ENCODE measurements at places on chromosomes 5 and 9.
A peak's percentile ranks its signal among the peaks of the same experiment; 100 is the strongest.

- no peak for DNase-seq
These were observed 54.1 kb upstream of the ABL1 start for GRCh38 chr9:130780865-130781504.

- DNase-seq: no peak
These were observed 150.7 kb upstream of the IRX2 start for GRCh38 chr5:2902186-2902585.

- DNase-seq: no peak
These were observed 2.6 kb downstream of the EBF1 start for GRCh38 chr5:159096924-159097783.

DNA sequence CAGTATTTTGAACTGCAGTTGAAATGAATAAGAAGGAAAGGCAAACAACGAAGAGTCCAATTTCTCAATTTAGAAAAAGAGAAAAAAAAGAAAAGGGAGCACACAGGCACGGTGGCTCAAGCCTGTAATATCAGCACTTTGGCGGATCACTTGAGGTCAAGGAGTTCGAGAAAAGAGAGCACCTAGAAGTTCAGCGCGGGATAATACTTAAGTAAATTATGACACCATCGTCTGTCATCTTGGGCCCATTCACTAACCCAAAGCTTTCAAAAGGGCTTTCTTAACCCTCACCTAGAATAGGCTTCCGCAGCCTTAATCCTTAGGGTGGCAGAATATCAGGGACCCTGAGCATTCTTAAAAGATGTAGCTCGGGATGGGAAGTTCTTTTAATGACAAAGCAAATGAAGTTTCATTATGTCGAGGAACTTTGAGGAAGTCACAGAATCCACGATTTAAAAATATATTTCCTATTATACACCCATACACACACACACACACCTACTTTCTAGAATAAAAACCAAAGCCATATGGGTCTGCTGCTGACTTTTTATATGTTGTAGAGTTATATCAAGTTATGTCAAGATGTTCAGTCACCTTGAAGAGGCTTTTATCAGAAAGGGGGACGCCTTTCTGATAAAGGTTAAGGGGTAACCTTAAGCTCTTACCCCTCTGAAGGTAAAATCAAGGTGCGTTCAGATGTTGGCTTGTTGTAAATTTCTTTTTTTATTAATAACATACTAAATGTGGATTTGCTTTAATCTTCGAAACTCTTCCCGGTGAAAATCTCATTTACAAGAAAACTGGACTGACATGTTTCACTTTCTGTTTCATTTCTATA, 602 bp upstream of the CD274 start:
- DNase-seq: no peak

- DNase-seq: no peak
These were observed 606.7 kb upstream of the FAM174A start for GRCh38 chr5:99928490-99928889.

- peak; percentile 16 for DNase-seq
These were observed 50.2 kb upstream of the SEMA4D start for GRCh38 chr9:89548071-89548638.
